ENCODE measurements at places on chromosomes 2 and 18.

DNA sequence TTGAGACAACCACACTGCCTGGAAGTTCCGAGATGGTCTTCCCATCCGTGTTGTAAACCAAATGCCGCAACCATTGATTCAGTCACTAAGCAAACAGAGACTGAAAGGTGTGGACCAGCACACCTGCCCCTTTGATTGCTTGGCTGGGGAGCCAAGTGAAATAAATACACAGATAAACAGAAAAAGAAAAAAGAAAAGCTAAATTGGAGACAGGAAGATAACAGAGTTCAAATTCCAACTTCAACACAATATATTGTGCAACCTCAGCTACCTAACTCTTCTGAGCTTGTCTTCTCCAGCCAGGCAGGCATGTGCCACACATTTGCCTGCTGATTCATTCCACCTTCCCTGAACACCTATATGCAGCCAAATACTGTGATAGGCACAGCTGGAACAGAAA, 110.9 kb downstream of the PID1 start:
- no peak for DNase-seq

DNA sequence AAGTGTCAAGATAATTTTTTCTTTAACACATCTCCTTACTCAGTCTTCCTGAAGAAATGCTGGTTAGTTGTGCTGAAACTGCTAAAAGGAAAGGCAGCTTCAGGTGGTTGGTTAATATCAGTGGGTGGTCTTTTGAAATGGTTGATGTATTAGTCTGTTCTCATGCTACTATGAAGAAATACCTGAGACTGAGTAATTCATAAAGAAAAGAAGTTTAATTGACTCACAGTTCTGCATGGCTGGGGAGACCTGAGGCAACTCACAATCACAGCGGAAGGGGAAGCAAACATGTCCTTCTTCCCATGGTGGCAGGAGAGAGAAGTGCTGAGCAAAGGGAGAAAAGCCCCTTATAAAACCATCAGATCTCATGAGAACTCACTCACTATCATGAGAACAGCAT, 125.9 kb upstream of the CYRIA start:
- DNase-seq = no peak

DNA sequence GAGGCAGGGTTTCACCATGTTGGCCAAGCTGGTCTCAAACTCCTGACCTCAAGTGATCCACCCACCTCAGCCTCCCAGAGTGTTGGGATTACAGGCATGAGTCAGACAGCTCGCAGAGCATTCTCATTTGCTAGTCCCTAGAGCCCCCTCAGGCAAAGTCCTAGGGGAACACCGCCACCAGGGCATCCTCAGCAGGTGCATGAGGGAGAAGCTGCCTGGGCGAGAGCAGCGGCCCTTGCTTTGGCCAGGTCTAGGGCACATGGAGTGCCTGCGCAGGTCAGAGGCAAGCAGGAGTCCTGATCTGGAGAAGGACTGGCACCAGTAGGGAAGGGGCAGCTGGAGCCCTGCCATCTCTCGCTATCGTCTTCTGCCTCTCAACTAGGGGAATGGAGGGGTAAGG, 32.4 kb downstream of the NGEF start:
- no peak for DNase-seq

DNA sequence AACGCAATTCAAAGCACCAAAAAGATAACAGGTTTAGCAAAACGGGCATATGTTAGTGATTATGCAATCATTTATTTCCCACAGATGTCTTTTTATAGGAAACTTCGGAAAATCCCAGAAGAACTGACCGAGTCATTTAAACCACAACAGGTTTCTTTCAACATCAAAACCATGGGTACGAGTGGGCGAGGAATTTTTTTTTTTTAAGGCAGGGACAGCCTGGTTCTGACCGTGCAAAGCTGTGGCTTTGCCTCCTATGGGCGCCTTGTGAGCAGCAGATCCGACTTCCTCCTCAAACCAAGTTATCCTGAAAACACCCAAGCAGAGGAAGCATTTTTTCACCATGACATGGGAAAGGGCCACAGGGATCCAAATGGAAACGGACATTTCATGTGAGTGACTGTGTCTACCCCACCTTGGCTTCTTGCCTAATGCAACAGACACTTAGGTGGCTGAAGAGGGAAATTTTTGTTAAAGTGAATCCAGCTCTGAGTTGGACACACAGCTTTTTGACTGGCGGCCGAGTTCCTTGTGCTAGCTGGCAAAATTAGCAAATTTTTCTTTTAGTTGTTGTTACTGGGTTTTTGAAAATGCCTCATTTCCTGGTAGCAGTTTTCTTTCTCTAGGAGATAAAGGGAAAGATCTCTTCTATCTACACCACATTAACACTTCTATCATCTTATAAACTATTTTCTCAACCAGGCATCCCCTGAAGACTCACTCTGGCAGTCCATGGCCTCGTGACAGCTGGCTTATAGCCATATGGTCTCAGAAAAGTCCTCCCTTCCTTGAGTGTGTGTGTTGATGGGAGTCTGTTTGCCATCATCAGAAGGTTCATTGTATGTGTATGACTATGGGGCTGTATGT, 487.4 kb upstream of the ZEB2 start:
- DNase-seq = no peak

- no peak for DNase-seq
Measured at GRCh38 chr2:128750328-128751165, 431.9 kb upstream of the HS6ST1 start.

GRCh38 chr18:62523255-62523588, 397 bp downstream of the ZCCHC2 start:
- DNase-seq = no peak

DNA sequence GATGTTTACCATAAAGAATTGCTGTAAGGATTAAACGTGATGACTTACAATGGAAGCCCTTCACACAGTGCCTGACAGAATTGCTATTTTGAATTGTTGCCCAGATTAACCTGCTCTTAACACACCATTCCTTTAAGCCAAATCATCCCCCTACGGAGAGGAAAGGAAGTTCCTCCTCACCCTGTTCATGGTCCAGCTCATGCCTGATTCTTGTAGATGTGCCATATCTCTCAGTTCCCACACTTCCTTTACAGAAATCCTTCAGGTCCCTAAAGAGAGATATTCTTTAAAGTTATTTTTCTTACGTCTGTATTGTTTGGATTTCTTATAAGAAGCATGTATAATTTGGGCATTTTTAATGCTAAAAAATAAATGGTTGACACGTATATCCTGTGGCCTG, 127.5 kb upstream of the DAPL1 start:
- no peak for DNase-seq
